ENCODE measurements at places on chromosomes 16 and 17.

- peak; percentile 58 for DNase-seq
Observed at GRCh38 chr16:77788181-77789084, at the start of gene VAT1L. TSS of gene VAT1L (plus strand) at chr16:77788564. CDS start at chr16:77788683, 119 bp downstream.

GRCh38 chr17:31549121-31549524 lies 157.6 kb downstream of the RAB11FIP4 start:
- DNase-seq: no peak

DNA sequence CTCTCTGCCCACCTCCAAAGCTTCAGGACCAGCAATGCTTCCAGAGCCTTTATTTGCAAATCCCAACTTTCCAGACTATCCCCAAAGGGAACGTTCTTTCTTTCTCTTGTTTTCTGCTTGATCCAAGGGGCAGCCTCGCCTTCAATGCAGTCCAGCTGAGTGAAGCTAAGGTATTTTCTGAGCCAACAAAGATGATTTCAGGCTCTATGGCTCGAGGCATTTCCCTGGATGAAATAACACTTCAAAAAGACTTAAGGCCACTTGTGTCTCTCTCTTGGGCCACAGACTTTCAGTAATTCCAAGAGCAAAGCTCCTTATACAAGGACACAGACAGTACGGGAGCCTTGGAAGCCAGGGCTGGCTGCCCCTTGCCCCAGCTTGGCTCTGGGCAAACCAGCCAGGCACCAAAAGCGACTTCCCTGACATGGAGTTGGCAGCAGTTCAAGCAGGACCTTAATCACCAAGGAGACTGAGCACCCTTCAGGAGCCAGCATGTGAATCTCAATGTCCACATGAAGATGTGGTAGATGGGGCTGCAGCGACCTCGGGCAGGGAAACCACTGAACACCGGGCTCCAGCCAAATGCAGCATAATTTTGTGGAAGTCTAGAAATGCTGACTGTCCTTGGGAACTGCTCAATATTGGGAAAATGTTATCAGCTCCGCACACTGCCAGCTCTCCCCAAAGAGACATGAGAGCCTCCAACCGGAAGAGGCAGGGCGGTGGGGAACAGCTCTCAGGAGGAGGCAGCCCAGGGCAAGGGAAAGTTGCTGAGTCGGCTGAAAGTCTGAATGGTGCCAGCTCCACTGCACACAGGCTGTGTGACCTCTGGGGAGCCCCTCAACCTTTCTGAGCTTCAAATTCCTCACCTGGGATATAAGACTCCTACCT lies 39.0 kb downstream of the TK2 start:
- no peak for DNase-seq

DNA sequence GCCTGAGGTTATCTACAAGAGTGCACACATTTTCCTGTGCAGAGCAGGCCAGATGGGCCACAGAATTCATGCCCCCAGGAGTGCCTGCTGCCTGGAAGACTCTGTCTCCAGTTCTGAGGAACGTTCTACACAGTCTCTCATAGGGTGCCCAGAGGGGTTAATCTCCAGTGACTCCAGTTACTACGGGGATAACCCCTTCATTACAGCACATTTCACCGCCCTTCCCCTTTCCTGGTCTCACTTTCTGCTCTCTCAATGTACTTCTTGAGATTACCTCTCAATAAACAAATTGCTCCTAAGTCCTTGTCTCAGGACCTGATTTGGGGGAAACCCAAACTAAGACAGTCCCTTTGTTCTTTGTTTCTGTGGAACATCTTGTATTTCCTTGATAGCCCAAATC lies 5.7 kb downstream of the CD300H start:
- no peak for DNase-seq

DNA sequence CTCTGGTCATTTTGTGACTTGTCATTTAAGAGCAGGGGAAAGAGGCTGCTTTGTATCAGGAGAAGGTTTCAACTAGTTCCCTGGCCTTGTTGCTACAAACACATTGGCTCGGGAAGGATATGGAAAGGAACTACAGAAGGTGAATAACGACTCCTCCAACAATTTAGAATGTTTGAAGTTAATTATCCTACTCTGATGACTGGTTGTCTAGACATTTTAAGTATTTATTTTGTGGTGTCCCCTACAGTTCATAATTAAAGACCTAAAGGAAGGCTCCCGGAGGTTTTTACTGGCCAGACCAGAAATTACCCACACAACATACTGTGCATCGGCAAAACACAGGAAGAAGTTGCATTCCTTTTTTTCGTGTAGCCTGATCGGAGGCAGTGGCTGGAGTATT lies 515.8 kb upstream of the SALL1 start:
- DNase-seq: peak; percentile 81

- DNase-seq: no peak
Observed at GRCh38 chr17:82457073-82457928, 1.2 kb upstream of the NARF start.

GRCh38 chr16:50555952-50556673 lies 7.9 kb downstream of the NKD1 start:
- no peak for DNase-seq

- DNase-seq: no peak
Observed at GRCh38 chr17:49213399-49213798, 2.9 kb downstream of the ABI3 start.

DNA sequence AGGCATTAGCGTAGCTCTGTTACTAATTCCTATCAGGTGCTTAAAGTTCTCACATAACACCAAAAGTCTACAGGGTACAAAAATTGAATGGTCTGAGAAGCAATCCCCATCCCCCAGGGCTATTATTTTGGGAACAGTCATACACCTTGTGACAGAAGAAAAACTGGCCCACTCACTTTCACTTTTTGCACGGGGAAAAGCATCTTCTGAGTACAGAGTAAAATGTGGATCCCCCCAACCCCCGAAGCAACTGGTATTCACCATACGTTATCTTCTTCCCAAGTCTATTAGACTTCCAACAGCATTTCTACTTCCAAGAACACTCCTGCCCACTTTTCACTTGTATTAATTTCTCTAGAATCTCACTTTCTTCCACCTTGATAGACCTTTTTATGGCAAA lies 11.8 kb downstream of the GGA3 start:
- no peak for DNase-seq

DNA sequence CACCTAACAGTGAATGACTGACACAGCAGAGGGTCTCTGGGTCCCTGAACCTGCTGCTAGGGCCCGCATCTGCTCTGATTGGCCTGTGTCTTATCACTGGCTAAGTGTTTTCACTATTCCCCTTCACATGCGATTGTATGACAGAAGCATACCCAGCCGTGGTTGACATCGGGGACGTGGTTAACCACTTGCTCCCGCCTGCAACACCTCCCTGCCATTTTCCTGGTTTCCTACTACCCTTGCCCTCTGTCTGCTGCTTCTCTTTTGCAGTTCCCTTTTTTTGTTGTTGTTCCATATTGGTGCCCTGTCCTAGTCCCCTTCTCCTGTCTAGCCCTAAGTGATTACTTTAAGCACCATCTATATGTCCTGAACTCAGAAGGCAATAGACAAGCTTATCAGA lies 177.0 kb downstream of the RGS9 start:
- DNase-seq: no peak
